Karpas-422 (cell line): ENCODE measurements at places on chromosomes 12 and 14. TPM values are rescaled to one million over a fixed set of nuclear protein-coding genes. Genes with fewer than 3 reads are reported as not detected.

Gene RASSF9
- total RNA-seq = not detected in 2 replicates

DNA sequence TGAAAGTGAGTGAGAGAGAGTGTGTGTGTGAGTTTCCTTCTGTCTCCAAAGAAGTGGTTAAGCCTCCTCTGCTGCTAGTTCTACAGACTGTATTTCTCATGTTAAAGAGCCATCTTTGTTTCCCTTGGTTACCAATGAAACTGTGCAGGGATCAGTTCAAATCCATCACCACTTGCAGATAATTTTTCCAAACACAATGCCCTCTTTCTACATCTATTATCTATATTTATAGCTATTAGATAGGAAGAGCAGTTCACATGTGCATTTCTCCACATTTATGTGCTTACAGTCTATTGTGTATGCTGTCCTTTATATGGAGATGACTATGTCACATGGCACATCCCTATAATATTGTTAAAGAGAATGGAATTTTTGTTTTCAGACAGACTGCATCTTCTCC is 2.2 kb upstream of the DAAM1 start:
- no peak for DNase-seq

Gene IQSEC3
- not detected in 2 replicates for total RNA-seq

DNA sequence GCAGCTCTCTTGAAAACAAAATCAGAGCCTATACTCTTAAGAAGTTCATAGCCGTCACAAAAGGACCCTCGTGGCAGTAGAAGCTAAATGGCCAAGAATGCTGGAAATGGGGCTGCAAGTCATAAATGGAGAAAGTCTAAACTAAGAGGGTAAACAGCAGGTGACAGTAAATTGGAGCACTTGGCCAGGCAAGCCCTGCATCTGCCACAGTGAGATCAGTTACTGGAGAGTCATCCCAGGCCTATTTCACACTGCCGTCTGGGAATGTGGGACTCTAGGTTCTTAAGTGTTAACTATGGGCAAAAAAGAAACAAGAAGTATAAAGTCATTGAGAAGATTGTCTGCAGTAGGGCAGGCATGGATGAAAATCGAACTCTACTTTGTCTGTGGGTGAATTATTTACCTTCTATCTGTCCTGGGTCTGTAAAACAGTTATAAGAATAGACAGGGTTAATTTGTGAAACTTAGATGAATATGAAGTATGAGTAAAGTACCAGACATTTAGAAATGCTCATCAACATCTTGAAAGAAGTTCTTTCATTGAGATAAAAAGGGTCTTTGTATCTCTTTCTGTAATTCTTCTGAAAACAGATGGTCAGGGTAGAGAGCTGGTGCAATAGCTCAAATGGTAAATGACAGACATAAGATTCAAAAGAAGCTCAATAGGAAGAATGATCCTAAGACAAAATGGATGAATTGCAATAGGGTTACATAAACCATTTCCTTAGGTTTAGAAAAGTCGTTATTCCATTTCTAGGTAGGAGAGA is 792.5 kb downstream of the DIO2 start:
- DNase-seq = no peak

- DNase-seq = no peak
These were observed 41.6 kb upstream of the LRIG3 start for GRCh38 chr12:58961906-58962305.
